ENCODE measurements at places on chromosomes 3 and 15.

DNA sequence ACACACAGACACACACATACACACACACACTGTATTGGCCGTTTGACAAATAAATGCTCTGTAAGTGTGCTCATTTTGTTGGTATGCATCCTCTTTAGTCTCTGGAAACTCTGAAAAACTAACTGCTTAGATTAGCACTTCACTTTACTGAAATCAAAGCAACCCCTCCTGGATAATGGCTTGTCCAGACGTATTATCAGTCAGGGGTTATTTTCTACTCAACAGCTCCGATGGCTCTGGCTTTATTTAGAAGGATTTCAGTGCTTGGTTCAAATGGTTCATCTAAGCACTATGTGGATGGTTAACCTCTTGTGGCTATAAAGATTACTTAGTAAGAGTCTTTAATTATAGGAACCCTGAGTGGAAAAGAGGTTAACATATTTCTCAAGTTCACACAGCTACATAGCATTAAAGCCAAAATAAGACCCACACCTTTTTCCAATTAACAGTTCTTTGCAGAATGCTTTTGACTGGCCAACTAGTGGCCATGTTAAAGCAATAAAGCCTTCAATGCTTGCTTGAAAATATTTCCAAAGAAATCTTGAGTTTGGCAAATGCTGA is 516.1 kb upstream of the NAALADL2 start:
- DNase-seq, result no peak

DNA sequence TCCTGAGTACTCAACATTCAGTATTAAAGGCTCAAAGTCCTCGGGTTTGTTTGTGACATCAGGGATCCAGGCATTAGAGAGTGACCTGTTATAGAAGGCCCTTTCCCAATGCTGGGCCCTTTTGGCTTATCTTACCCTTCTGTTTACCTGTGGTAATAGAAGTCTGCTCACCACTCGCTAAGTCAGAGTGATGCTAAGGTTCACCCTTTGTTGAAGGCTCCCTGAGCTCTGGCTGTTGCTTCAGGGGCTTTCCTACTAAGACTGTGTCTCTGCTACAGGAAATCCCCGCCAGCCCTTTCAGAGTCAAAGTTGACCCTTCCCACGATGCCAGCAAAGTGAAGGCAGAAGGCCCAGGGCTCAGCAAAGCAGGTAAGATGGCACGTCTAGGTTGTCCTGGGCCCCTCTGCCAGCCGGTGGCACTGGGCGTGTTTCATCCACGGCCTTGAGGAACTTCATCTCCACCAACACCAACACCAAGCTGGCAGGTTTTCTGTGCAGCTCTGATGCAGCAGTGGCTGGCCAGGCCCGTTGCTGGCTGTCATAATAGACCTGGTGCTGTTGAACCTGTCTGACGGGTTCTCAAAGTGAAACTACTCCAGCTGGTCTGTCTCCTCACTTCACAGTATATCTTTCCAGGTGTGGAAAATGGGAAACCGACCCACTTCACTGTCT is 99.1 kb downstream of the DNASE1L3 start:
- DNase-seq, result peak; percentile 42

DNA sequence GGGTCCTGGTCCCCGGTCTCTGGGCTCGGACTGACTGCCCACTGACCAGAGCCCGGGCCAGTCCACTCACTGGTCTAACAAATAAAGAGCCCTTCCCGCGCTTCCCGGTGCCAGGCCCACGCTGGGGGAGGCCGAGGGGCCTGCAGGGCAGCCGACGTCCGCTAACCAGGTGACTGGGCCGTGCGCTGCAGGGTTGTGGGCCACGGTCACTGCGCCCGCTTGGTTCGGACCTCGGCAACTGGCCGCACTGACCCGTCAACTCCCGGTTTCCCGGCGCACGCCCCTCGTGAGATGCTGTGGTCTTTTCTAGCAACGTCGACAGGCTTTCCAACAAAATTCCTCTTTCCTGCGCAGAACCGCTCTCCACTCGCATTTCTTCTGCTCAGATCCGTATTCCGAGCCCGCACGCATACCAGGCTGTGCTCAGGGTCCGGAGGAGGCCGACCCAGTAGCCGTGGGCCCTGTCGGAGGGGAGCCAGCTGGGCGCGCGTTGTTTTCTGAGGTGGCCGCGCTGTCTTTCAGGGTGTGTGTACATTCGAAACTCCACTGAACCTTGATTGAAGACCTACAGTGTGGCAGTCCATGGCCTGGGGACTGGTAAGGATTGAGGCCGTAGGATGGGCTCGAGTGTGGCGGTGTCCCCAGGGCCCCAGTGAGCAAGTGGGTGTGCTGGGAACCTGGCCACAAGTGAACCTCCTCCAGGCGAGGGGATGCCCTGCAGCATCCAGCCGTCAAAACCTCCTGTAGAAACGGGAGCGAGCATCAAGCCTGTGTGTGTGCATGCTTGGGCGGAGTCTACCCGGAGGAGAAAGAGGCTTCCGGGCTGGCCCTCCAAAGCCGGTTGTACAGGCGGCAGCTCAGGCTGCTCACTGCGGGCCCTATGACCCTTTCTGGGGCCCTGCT is 875 bp upstream of the NT5DC2 start:
- no peak for DNase-seq

- no peak for DNase-seq
Measured at GRCh38 chr15:93196135-93196670, 107.2 kb upstream of the RGMA start.

DNA sequence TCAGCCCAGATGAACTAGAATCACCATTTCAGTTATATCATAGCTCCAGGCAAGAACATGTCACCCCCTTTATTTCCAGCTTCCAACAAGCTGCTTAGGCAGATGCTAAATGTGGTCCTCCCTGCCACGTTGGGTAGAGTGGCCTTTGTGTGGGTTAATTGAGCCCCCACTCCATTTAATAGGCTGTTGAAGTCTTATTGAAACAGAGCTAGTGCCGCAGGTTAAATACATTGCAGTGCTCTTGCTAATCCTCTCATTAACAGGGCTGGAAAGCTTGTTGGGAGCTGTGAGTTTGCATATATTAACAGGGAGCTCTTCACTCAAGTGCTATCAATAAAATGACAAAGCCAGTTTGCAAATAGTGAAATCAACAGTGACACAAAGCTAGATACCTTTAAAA is 248.4 kb upstream of the CMC1 start:
- DNase-seq, result no peak

GRCh38 chr3:106420628-106421027 is 551.8 kb upstream of the CBLB start:
- no peak for DNase-seq

DNA sequence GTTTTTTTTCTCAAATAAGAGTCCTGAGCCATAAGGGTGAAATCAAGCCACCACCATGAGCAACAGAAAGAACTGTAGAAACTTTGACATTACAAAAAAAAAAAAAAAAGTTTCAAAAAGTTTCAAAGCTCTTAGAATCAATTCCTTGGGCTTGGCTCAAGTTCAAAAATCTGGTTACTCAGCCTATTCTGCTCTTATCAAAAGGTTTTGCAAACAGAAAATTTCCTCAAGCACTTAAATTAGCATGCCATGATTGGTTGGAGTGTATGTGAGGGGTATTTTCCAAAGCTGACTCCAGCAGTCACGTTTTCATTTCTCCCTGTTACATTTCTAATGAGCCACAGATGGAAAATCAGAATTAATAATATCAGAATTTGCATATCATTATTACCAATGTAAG is 12.1 kb upstream of the PEX5L start:
- no peak for DNase-seq

- DNase-seq, result no peak
Measured at GRCh38 chr3:116647996-116648395, 61.6 kb upstream of the TUSC7 start.

DNA sequence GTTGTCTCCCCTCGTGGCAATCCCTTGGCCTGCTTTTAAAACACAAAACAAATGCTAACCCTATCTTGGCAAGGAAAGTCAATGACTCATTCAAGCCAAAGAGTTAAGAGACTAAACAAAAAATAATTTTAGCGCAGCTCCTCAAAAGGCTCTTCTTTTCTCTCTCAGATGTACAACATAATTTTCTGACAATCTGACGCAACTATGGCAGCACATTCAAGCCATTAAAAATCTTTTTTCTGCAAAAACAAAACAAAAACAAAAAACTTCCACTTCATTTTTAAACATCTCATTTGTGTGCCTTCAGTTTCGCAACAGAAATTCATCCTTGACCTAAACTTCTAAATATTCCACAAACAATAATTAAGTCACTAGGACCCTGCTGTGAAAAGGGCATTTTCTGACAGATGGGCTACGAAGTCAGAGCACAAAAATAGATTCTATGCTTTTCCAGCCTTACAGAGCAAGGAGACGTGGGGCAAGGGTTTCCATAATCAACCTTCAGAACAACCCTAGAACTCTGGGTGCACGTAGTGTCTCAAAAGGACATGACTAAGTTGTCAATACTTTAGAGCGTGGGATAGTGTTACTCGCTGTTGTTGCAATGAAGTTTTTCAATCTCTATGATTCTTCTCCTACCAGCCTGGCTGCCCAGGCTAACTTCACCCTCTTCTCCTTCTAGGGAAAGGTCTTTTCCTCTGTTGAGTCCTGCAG is 84.3 kb downstream of the MB21D2 start:
- no peak for DNase-seq

GRCh38 chr3:42492508-42493080 is 9.8 kb upstream of the VIPR1 start:
- DNase-seq, result no peak

- DNase-seq, result no peak
Measured at GRCh38 chr3:153925841-153926514, 195.2 kb upstream of the ARHGEF26 start.

GRCh38 chr3:134918441-134918840 is 123.4 kb downstream of the EPHB1 start:
- DNase-seq, result no peak

- DNase-seq, result no peak
Measured at GRCh38 chr3:171503817-171504216, 43.6 kb upstream of the TNIK start.

- no peak for DNase-seq
Measured at GRCh38 chr3:35746492-35746891, 107.2 kb downstream of the ARPP21 start.

DNA sequence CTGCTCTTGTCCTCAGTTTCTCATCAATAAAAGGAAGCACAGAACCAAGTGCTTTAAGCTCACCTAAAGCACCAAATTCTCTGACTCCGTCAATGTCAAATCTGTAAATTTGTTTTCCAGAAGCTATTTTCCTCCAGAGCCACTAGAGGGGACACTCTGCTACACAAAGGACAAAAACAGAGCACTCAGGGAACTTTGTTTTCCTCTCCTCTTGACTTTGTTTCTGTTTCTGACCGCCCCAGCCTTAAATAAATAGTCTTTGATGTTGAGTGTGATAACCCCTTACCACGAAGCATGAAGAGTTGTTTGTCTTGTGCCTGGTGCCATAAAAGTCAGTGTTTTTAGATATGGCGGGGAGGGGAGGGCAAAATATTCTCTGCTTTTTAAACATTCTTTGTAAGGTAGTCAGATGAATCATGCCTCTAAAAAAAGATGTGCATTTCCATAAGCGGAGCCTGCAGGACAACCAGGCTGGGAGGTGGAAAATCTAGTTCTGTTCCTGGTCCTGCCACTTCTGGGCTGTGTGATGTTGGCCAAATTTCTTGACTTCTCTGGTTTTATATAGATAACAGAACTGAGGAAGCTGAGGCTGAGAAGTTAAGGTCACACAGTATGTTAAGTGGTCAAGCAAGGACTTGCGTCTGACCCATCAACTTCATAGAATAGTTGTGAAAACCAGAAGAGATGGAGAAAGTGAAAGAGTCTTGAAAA is 7.3 kb upstream of the ZBTB38 start:
- peak; percentile 31 for DNase-seq

DNA sequence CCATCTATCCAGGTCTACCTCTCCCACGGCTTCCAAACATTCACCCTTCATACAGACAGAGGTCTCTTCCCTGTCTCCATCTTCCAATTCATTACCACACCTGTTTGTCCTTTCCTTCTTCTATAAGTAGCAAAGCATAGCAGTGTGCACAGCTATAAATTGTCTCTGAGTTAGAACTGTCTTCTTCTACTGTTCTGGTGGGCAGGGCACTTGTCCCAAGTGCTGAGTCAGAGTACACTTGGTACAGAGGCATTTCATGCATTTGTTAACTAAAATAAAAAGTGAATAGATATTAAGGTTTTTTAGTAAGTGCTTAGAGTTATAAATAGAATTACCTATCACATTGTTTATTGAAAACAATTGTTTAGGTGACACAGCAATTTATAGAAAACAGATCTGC is 150.1 kb upstream of the CCDC54 start:
- no peak for DNase-seq

All from HuH-7 (cell line).